Activated T-helper 2 cell treated with anti-CD3 and anti-CD28 coated beads, Interferon-gamma antibody, Interleukin-2, Interleukin-4, amounts not matched to agents 10 μg/mL and 5 μg/mL and 100 μg/mL, durations not matched to agents 14 hours and 24 hours and 36 hours (primary cell): ENCODE measurements at places on chromosomes 4 and X. TPM values are rescaled to one million over a fixed set of nuclear protein-coding genes. Genes with fewer than 3 reads are reported as not detected.

The BST1 gene
- 0.50 and 1.8 TPM in 2 replicates for total RNA-seq

The RAI2 gene
- 0.16 TPM in 2 replicates for total RNA-seq

The SLC25A53 gene
- total RNA-seq: 4.1 and 4.3 TPM in 2 replicates

The USP17L24 gene
- not detected in 2 replicates for total RNA-seq

The RTL5 gene
- total RNA-seq: 0.23 and 0.25 TPM in 2 replicates

The AKAP14 gene
- total RNA-seq: not detected in 2 replicates

The ALAS2 gene
- not detected in 2 replicates for total RNA-seq

The CENPVL1 gene
- not detected in 2 replicates for total RNA-seq

The MAOA gene
- 202 and 207 TPM in 2 replicates for total RNA-seq

The RNF128 gene
- total RNA-seq: not detected in 2 replicates

The SLC6A14 gene
- total RNA-seq: not detected in 2 replicates

The GUCY1B1 gene
- total RNA-seq: 0.30 and 0.32 TPM in 2 replicates

The UGT2A1 gene
- total RNA-seq: not detected in 2 replicates

The SSX3 gene
- total RNA-seq: not detected in 2 replicates

The ADGRL3 gene
- total RNA-seq: not detected in 2 replicates

The ARSJ gene
- total RNA-seq: not detected in 2 replicates

The UGT2B15 gene
- total RNA-seq: not detected in 2 replicates

The CNKSR2 gene
- total RNA-seq: 11.3 and 13.4 TPM in 2 replicates

The NPNT gene
- total RNA-seq: 0.14 TPM in 1 of 2 replicates, not detected in the other

The TLL1 gene
- total RNA-seq: not detected in 2 replicates

The ASB5 gene
- total RNA-seq: not detected in 2 replicates

The OPHN1 gene
- 0.07 and 0.21 TPM in 2 replicates for total RNA-seq

The C4orf51 gene
- total RNA-seq: not detected in 2 replicates

The GPC3 gene
- total RNA-seq: 0.25 and 0.37 TPM in 2 replicates

The ADH6 gene
- total RNA-seq: not detected in 2 replicates

The NRK gene
- not detected in 2 replicates for total RNA-seq

The TMPRSS11A gene
- not detected in 2 replicates for total RNA-seq

The ZBTB33 gene
- total RNA-seq: 13.3 and 13.4 TPM in 2 replicates

The TREX2 gene
- total RNA-seq: 0.94 and 1.1 TPM in 2 replicates

The DUX4 gene
- total RNA-seq: not detected in 2 replicates

The GABRQ gene
- total RNA-seq: 0.05 and 0.07 TPM in 2 replicates

The UGT2B11 gene
- total RNA-seq: not detected in 2 replicates

The APOO gene
- total RNA-seq: 21.9 and 22.4 TPM in 2 replicates

The IL1RAPL1 gene
- not detected in 2 replicates for total RNA-seq

The PDGFRA gene
- total RNA-seq: not detected in 2 replicates

The ARHGAP6 gene
- total RNA-seq: not detected in 2 replicates

The GRIA3 gene
- total RNA-seq: not detected in 2 replicates

The NSUN7 gene
- 0.09 TPM in 1 of 2 replicates, not detected in the other for total RNA-seq

The NEUROG2 gene
- not detected in 2 replicates for total RNA-seq

The GAGE2A gene
- total RNA-seq: not detected in 2 replicates

The F8A3 gene
- total RNA-seq: 27.3 and 28.7 TPM in 2 replicates

The IL3RA gene
- 6.8 and 7.4 TPM in 2 replicates for total RNA-seq

The CFAP47 gene
- total RNA-seq: not detected in 2 replicates

The TSPAN5 gene
- 21.1 and 24.4 TPM in 2 replicates for total RNA-seq

The RIPPLY1 gene
- not detected in 2 replicates for total RNA-seq

The MSL3 gene
- total RNA-seq: 32.5 and 37.6 TPM in 2 replicates

The TEX13D gene
- total RNA-seq: 0.05 and 0.11 TPM in 2 replicates
